ENCODE measurements at places on chromosomes 6 and 20.

DNA sequence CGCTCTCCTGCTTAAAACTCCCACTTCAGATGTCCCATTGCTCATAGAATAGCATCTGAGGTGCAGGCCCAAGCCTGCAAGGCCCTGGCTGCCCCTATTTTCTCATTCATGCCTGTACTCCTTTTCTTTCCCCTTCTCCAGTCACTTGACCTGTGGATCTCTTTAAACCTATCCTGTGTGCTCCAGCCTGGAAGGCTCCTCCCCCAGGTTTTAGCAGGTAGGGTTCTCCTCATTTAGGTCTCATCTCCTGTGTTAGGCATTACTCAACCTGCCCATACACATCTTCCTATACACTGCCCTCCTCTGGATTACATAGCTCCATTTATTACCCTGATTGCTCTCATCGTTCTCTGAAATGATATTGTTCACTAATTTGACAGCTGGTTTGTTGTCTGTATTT lies 185.3 kb downstream of the BACH2 start:
- DNase-seq: no peak

- no peak for DNase-seq
These were observed 57.8 kb upstream of the ARID1B start for GRCh38 chr6:156719395-156719719.

DNA sequence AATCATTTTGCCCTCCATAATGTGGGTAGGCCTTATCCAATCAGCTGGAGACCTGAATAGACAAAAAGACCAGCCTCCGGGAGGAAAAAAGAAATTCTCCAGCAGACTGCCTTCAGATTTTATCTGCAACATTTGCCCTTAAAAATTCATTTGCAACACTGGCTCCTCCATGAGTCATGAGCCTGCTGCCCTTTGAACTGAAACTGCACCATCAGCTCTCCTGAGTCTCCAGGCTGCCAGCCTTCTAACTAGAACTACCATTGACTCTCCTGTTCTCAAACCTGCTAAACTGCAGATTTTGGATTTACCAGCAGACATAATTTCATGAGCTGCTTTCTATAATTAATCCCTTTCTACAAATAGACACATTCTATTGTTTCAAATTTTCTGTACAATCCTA lies 223.9 kb upstream of the THEMIS start:
- peak; percentile 36 for DNase-seq

- DNase-seq: peak; percentile 25
These were observed 37.7 kb upstream of the PXDC1 start for GRCh38 chr6:3789018-3789895.

GRCh38 chr6:50843842-50844241 lies 25.2 kb downstream of the TFAP2B start:
- DNase-seq: no peak

DNA sequence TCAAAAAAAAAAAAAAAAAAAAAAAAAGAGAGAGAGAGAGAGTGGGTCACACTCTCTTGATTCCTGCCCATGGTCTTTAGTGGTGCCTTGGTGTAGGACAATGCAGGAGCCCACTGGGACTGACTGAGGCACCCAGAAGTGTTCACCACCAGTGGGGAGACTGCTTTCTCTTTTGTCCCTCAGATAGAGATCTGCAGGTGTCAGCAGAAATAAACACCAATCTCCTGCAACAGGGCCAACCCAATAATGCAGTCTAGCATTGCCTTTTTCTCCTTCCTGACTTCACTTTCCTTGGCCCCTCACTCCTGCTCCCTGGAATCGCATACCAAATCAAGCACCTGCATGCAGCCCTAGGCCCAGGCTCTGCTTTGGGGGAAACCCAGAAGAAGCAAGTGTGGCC lies 39.0 kb upstream of the CCDC28A start:
- no peak for DNase-seq

DNA sequence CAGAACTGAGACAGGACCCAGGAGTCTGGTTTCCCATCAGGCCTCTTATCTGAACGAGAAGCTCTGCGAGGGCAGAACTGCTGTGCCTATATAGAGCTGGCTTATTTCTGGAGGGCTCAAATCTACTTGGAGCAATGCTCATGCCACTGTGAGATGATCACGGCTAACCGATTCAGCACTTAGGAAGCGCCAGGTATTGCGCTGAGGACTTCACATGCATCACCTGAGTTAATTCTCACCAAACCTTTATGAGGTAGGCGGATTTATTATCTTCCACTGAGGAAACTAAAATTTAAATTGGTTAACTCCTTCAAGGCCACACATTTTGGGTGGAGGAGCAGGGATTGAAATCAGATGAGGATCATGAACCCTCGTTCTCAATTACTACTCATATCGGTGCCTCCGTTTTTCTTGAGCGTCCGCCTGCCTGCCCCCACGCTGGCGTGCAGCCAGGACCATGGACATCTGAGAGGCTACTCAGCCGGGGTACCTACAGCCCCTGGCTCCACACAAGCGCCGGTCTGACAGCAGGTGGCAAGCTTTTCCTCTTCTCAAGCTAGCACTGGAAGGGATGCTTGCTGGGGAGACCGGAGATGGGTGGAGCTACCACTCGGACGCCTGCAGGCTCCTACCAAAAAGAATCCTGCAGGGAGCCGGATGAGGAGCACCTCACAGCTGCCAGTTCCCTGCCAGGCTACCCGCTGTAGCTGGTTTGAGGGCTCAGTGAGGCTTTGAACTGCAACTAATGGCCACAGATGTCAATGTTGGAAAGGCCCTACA lies 1.0 kb upstream of the PCIF1 start:
- DNase-seq: peak; percentile 83

GRCh38 chr20:49880724-49881445 lies 34.4 kb downstream of the SPATA2 start:
- no peak for DNase-seq

DNA sequence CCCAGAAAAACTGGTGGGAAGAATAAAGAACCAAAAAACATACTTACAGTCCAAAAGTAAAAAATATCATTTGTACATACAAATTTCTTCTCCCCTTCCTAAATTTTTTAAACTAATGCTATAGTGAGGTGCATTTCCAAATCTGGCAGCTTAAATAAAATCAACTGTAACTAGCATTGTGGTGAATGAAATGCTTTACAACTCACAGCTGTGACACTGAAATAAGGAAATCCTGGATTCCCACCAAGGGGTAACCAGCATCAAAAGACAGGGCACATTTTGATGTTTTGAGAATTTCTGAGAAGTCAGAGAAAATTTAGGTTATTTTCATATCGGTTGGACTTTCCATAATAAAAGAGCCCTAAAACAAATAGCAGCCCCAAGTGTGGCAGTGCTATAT lies 27.3 kb downstream of the BACH2 start:
- no peak for DNase-seq

GRCh38 chr20:37518606-37519507 lies 2.2 kb upstream of the NNAT start:
- no peak for DNase-seq

GRCh38 chr6:24924580-24925356 lies 11.0 kb downstream of the RIPOR2 start:
- DNase-seq: no peak

- no peak for DNase-seq
These were observed 155.1 kb downstream of the MOXD1 start for GRCh38 chr6:132246120-132246617.

DNA sequence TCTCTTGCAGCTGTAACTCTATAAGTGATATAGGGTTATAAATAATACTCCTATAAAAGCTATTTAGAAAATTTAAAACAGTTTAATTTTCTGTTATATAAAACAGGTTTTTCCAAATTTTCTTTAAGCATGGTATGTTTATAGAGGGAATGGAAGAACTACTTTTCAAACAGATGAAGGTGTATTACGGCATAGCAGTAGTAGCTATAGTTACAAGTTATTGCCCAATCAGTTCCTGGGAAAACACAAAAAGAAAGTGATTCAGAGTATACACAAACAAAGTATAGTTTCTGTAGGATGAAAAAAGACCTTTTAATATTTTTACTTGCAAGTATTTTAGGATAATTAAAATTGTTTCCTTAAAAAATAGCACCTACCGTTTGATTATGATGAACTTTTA lies 9.8 kb downstream of the SLC17A5 start:
- no peak for DNase-seq

DNA sequence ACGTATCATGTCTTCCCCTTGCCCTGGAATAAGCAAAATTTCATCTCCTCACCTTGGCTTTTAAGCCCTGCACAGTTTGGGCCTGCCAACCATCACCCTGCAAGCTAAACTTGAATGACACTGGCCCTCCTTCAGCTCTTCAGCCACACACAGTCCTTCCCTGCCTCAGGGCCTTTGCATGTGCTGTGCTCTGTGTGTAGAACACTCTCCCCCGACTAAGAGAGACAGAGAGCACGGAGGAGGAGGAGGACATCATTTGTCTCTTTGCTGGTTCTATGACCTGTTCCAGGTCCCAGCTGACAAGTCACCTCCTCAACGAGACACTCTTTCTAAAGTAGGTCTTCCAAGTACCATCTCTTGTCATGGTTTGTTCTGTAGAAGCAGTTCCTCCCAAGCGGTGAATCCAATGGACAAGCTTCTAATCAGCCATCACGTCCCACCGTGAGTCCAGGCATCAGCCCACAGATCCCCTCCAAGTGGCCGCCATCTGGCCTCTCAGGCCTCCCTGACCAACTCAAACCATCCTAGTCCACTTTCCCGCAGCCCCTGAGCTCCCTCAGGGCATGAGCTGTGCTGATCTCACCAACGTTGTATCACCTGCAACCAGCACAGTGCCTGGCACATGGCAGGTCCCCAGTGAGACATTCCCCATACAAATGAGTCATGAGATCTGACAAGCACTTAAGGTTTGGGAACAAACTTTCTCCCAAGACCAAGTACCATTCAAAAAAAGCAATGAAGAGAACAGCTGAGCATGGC lies 30.5 kb downstream of the NFATC2 start:
- no peak for DNase-seq

GRCh38 chr6:26322645-26323482 lies 42.1 kb upstream of the BTN3A2 start:
- peak; percentile 86 for DNase-seq

DNA sequence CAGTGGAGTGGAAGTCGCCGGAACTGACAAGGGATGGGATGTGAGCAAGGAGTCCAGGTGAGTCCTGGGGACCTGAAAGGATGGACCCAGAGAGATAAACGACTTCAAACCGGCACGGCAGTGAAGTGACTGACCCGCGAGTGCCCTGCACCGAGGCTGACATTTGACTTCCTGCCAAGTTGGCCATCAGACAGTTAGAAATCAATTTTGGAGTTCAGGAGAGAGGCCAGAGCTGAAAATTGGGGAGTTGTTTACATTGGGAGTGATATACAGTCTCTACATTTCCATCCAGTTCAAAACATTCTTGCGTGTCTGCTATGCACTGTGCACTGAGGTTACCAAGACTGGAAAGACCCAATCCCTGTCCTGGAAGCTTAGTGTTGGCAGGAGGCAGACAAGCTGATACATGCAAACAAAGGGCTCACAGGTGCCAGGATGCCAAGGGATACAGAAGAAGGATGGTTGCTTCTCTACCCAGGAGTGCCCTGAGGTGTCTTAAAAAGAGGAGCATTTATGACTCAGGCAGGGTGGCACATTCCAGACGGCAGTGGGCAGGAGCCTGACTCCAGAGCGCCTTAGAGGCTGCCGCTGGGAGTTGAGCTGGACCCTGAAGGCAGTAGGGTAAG lies 186.6 kb downstream of the MTHFD1L start:
- DNase-seq: no peak

- DNase-seq: peak; percentile 77
These were observed 111.9 kb downstream of the CEBPB start for GRCh38 chr20:50302341-50303057.

GRCh38 chr6:157268396-157268795 lies 54.9 kb downstream of the TMEM242 start:
- no peak for DNase-seq

- DNase-seq: peak; percentile 2
These were observed 133.2 kb upstream of the LY86 start for GRCh38 chr6:6455272-6455671.

- DNase-seq: peak; percentile 74
These were observed 167.9 kb downstream of the PLCB1 start for GRCh38 chr20:8299921-8300320.

DNA sequence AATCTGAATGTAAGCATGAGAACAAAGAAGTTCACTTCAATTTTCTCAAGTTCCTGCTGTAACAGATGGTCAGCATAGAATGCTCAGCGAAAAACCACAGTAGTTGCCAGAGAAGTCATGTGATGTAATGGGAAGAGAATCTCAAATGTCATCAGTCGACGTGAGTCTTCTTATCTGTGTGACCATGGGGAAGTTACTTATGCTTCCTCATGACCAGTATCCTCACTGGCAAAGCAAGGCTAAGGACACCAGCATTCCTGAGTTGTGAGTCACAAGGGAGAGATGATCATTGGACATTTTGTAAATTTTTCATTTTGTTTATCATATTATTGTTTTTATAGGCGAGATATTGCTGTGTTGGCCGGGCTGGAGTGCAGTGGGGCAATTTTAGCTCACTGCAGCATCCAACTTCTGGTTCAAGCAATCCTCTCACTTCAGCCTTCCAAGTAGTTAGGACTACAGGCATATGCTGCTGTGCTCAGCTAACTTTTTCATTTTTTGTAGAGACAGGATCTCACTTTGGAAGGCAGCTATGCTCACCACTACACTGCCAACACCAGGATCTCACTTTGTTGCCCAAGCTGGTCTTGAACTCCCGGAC lies 21.9 kb downstream of the SGK1 start:
- peak; percentile 96 for DNase-seq

GRCh38 chr6:14216946-14217684 lies 99.5 kb downstream of the CD83 start:
- DNase-seq: peak; percentile 16

DNA sequence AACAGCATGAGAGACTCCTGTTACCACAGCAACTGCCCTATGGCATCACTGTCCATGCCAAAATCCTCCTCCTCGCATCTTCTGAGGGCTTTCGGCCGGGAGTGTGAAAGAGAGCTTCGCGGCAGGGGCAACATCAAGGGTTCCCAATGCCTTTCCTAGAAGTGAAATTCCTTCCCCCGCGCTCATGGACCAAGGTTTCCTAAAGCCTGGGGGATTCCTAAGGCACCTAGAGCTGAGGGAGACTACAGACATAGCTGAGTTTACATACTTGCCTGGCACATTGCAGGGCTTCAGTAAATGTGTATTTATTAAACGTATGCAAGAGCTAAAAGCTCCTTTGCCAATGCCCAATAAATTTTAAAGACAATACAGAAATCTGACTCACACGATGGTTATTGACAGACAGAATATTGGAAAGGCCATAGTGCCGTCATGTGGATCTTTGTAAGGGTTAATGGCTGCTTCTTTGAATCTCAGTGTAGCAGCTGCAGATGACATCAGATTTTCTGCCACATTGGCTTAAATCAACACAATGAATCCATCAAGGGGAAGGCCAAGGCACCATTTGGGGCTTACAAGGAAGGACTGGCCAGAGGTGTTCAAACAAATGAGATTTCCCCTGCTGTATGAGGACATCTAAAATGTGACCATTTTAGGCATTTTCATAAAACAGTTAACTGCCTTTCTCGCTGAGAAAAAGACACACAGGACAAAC lies 281.2 kb upstream of the JARID2 start:
- DNase-seq: peak; percentile 2
